ENCODE measurements at places on chromosomes 5 and 9.

- DNase-seq, result no peak
Observed at GRCh38 chr9:124007565-124008302, 3.8 kb upstream of the LHX2 start.

DNA sequence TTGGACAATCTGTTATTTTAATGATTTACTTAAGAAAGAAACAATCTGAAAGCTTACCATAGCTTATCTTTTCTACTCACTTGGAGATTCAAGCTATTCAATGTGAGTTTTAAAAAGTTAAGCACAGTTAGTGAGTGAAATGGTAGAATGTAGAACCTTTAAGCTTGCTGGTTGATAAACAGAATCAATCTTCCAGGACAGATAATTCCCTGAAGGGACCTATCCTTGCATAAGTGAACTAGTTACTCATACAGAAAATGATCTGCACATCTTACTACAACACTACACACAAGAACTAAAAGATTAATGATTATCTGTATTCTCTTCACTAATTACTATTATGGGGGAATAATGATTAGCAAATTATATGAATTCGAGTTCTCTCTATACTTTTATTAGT is 165.6 kb downstream of the PALM2AKAP2 start:
- DNase-seq, result no peak

DNA sequence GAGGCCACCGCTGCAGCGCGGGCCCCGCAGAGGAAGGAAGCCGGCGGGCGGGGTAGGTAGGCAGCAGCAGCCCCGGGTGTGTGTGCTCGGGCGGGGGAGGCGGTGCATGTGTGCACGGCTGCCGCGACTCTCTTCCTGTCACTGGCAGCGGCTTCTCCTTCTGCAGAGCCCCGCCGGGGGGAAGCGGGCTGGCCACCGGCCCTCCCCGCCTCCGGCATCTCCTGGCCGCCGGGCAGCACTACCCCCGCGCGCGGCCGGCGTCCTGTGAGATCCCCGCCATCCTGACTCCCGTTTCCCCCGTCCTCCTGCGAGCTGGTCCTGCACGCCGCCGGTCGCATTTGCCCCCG is 315 bp downstream of the PIK3R1 start:
- DNase-seq, result no peak

DNA sequence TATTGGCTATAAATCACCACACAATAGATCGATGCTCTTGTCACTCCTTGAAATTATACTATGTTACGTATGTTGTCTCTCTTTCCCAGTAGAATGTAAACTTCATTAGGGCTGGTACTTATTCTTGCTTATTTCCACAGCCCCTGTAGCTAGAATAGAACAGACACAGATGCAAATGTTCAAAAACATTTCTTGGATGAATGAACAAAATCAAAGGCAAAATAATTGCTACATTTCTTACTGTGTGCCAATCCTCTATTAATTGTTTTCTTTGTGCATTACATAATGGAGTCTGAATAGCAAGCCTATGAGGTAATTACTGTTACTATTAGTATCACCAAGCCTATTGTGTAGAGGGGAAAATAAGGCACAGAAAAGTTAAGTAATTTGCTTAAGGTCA is 725 bp upstream of the OR13C2 start:
- DNase-seq, result no peak

- DNase-seq, result no peak
Observed at GRCh38 chr5:166031926-166032325, 2259.5 kb upstream of the WWC1 start.

DNA sequence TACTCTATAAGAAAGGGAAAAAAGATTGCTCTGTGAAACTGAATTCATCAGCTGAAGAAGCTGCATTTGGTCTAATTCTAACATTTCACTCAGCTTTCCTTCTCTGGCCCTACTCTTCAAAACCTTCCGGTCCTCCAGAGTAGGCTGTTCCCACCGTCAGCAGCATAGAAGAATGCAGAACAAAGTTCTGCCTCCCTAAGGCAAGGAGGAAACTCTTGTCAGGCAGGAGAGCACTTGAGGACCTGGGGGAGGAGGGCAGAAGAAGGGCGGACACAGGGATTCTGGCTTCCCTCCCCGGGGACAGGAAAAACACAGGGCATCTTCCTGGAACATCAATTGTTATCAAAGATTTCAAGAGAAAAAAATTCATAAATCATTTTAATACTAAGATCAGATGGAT is 69.2 kb upstream of the SHB start:
- DNase-seq, result no peak

GRCh38 chr9:98688710-98689495 is 19.8 kb downstream of the GABBR2 start:
- DNase-seq, result no peak

GRCh38 chr5:2995035-2995434 is 243.6 kb upstream of the IRX2 start:
- DNase-seq, result no peak

DNA sequence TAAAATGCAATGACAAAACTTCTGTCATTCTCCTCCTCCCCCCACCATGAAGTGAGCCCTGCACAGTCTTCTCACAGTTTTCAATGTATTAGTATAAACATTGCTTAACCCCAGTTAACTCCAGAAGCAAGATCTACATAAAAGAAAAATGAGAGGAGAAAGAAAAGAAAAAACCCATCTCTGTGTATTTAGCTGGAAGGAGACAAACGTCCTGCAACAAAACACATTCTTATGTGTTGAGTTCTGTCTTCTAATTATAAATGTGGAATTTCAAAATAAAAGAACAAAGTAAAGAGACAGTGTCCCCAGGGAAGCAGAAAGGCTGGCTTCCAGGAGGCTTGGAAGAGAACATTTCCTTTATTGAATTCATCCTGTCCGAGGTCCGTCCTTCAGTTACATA is 491.9 kb upstream of the TUSC1 start:
- DNase-seq, result no peak

DNA sequence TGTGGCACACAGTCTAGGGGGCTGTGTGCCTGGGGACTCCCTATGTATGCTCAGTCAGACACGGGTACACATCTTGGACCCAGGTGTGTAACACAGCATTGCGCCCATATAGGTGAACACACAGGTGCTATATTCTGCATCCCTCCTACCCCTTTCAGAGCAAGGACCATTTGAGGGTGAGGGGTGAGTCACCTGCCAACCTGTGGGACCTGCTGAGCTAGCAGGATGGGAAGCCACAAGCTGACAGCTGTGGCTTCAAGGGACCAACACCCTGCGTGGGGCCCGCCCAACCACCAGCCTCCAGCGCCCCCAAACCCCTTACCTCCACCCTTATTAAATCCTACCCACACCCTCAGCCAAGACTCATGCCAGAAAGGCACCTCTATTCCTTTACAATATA is 14.6 kb upstream of the AQP7 start:
- peak; percentile 53 for DNase-seq

DNA sequence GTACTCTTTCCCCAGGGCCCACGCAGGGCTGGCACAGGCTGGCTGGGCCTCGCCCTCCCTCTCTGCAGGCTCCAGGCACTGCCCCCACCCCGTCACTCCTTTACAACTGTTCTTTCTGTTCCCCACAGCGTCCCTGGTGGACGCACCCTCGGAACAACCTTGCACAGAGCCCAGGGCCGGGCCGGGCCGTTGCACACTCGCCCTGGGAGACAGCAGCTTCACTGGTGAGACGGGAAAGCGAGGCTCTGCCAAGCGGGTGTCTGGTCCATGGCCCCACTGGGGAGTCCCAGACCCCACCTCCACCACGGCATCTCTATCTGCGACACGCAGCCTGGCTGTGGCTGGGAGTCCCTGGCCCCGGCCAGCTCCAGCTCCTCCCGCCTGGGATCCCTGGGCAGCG is 18.4 kb upstream of the QSOX2 start:
- DNase-seq, result no peak

- peak; percentile 77 for DNase-seq
Observed at GRCh38 chr9:93962561-93963440, 7.6 kb upstream of the BARX1 start.

GRCh38 chr5:115330830-115331229 is 34.4 kb upstream of the CCDC112 start:
- DNase-seq, result no peak

DNA sequence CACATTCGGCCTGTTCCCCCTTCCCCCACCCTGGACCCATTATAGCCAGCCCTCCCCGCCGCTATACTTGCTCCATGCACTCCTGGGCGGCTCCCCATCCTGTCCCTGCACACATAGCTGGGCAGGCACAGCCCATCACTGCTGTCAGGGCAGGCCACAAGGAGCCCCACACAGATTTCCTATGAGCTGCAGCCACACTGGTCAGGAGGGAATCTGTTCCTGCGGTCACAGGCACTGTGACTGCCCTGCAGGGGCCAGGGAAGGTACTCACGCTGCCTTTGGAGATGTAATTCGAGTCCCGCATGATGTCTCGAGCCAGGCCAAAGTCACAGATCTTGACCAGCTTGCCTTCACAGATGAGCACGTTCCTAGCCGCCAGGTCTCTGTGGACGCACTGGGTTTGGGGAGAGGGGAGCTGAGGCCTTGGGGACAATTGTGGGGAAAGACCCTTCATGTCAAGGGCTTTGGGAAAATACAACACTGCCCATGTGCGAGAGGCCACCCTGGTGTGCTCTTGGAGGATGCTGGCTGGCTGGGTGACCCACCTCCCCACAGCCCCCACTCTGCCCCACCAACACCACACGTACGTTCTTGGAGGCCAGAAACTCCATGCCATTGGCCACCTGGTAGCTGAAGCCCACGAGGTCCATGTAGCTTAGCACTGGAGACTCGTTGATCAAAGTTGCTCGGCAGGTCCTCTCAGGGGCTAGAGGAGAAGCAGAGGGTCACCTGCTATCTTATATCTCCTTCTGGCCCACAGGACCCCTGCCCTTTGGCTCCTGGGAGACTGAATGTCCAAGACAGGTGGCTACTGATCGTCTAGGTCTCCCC is 34.5 kb upstream of the CSF1R start:
- DNase-seq, result no peak

GRCh38 chr5:81165493-81166119 is 67.5 kb upstream of the CKMT2 start:
- DNase-seq, result peak; percentile 49

- no peak for DNase-seq
Observed at GRCh38 chr5:170021506-170021905, 41.2 kb upstream of the INSYN2B start.

GRCh38 chr9:111622626-111623025 is 8.5 kb upstream of the DNAJC25 start:
- no peak for DNase-seq

- DNase-seq, result no peak
Observed at GRCh38 chr9:123355761-123356431, at the start of gene CRB2. Gene CRB2 (plus strand): TSS chr9:123356197. CDS start chr9:123356261, 64 bp downstream.

- peak; percentile 13 for DNase-seq
Observed at GRCh38 chr5:75677607-75678006, 39.6 kb downstream of the POC5 start.

GRCh38 chr9:132293145-132293721 is 61.6 kb downstream of the SETX start:
- DNase-seq, result no peak

GRCh38 chr9:111233963-111234362 is 96.1 kb downstream of the OR2K2 start:
- DNase-seq, result no peak

DNA sequence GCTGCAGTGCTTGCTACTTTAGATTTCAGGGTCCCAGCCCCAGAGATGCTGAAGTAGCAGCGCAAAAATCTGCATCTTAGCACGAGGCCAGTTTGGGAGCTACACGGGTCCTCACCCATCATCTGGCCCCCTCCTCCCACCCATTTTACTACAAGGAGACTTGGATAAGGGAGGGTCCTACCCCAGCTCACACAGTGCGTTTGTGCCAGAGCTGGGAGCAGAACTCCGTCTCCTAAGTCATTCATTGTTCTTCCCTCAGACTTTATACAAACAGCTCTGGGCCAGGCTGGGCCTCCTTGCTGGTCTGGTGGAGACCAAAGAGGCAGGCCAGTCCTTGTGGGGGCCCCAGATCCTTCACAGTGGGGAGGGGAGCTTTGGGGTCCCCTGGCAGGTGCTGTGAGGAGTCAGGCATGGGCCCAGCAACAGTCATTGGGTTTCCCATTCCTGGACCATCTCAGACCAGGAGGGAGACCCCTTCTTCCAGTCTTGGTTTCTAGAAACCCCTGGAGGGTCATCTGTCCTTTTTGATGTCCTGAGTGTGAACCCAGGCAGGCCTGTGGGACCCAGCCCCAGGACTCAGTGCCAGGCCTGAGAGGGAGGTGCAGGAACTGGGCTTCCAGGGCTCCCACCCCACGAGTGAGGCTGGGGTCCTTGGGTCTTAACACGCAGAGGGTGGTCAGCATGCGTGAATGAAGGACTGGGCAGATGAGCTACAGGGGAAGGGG is 2.3 kb upstream of the IL17B start:
- DNase-seq, result no peak

- no peak for DNase-seq
Observed at GRCh38 chr9:27664121-27664779, 91.0 kb upstream of the C9orf72 start.

DNA sequence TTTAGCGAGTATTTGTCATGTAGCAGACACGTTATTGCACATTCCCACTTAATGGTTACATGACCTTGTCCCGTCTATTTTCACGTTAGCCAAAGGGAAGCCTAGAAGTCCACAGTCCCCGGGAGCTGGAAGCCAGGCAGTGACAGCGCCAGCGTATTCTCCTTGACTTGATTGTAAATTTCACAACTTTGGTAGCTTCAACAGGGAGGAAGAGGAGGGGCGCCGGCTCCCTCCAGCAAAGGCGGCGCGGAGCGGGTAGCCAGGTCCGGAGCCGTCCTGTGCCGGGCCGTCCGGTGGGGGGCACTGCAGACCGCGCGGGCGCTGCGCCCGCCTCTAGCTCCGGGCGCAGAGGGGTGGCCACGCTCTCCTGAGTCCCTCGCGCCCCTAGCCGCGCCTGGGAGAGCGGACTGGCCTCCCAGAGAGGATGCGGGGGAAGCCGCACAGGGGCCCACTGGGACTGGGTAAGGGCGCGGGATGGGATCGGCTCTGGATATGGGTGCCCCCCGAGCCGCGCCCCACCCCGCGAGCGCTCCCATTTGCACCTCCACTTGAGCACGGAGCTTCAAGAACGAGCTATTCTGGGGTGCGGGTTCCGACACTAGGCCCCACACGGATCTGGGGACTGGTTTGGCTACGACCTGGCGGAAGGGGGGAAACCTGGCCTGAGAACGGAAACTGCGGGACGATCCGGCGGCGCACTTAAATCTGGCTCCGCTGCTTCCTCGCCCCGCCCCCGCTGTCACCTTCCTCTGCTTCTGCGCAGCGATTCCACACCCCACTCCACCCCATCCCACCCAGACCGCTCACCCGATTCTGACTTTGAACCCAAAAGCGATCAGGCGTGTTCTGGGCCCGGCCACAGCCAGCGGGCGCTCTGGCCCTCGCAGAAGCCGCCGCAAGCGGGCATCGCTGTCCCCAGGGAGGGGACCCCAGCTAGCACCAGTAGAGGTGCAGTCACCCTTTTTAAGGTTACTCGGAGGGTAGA is 23.8 kb downstream of the KLF4 start:
- DNase-seq, result no peak

Measured in CD4-positive, alpha-beta memory T cell (primary cell).